ENCODE measurements at places on chromosomes 2 and 18.

- no peak for DNase-seq
These were observed 59.9 kb upstream of the LRATD1 start for GRCh38 chr2:14572633-14573032.

GRCh38 chr18:26667046-26667445, 118.7 kb upstream of the KCTD1 start:
- DNase-seq, result no peak

GRCh38 chr2:80365762-80366161, 61.2 kb upstream of the LRRTM1 start:
- DNase-seq, result peak; percentile 15

DNA sequence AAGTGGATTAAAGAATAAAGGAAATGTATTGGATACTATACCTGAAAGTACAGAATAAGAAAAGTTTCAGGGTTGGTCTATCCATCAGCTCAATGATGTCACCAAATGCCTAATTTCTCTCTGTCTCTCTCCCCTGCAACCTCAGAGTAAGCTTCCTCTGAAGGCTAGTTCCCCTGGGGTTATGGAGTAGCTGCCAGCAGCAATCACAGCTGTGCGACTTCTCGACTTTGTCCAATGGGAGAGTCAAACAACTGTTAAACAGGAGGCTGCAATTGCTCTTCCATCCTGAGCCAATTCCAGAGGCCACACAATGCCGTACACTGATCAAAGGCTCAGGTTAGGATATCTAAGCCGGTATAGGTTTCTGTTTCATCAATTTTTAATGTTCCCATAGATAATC, 95.3 kb upstream of the FANCL start:
- DNase-seq, result no peak

DNA sequence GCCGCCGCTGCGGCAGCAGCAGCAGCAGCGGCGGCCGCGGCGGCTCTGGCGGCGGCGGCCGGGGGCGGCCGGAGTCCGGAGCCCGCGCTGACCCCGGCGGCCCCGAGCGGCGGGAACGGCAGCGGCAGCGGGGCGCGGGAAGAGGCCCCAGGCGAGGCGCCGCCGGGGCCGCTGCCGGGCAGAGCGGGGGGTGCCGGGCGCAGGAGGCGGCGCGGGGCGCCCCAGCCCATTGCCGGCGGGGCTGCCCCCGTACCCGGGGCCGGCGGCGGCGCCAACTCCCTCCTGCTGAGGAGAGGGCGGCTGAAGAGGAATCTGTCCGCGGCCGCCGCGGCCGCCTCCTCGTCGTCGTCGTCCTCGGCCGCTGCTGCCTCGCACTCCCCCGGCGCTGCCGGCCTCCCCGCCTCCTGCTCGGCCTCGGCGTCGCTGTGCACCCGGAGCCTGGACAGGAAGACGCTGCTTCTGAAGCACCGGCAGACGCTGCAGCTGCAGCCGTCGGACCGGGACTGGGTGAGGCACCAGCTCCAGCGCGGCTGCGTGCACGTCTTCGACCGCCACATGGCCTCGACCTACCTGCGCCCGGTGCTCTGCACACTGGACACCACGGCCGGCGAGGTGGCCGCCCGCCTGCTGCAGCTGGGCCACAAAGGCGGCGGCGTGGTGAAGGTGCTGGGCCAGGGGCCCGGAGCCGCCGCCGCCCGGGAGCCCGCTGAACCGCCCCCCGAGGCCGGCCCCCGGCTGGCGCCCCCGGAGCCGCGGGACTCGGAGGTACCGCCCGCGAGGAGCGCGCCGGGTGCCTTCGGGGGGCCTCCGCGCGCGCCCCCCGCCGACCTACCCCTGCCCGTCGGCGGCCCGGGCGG, 646 bp downstream of the PHLPP1 start:
- DNase-seq, result peak; percentile 58

GRCh38 chr18:68519336-68519735, 195.6 kb downstream of the TMX3 start:
- DNase-seq, result peak; percentile 42

GRCh38 chr2:2591542-2591940, 260.5 kb upstream of the MYT1L start:
- no peak for DNase-seq

DNA sequence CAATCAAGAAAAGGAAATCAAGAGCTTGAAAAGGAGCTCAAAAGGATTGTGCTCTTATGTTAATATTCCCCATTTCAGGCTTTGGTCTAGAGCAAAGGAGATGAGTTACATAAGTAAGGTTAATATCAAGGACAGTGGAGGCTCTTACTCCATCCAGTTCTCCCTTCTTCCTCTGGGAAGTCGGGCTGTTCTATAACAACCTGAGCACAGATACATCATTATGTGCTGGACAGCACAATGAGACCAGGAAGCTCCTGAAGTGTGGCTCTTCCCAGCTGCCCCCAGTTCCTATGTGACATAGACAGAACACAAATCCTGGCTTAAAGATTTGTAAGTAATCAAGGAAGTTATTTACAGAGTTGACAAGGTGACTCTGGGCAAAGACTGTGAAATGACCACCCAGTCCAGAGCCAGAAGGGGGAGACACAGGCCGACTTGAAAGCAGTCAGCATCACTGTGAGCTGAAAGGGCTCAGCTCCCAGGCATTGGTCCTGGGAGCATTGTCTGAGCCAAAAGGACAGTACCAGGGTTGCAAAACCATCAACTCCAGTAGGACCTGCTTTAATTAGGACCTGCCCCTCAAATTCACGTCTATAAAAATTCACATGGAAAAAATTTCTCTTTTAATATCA, 917.6 kb upstream of the ACVR2A start:
- DNase-seq, result peak; percentile 49

- DNase-seq, result peak; percentile 44
These were observed 88.4 kb downstream of the PMAIP1 start for GRCh38 chr18:59988098-59988706.

DNA sequence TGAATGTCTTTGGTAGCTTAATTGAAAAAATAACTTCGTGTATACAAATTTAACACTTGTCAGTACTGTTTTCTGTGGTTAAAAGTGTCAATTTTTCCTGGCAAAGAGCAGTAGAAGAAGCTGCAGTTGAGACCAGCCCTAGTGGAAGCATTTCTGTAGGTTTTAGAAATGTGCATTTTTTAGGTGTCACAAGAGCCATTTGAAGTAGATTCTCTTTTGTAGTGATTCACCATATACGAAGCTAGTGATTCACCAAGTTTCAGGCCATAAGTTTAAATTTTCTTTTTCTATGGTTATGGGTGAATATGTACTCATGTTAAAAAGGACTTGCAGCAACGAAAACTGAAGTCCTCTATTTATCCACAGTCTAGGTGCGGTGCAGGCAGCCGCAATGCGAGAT, 4.2 kb downstream of the NABP1 start:
- peak; percentile 73 for DNase-seq

GRCh38 chr2:205685314-205686055, 3.2 kb downstream of the NRP2 start:
- peak; percentile 57 for DNase-seq

- DNase-seq, result no peak
These were observed 93.3 kb downstream of the THSD7B start for GRCh38 chr2:136858656-136859055.

- no peak for DNase-seq
These were observed 643 bp downstream of the PLCL1 start for GRCh38 chr2:197804758-197805714.

DNA sequence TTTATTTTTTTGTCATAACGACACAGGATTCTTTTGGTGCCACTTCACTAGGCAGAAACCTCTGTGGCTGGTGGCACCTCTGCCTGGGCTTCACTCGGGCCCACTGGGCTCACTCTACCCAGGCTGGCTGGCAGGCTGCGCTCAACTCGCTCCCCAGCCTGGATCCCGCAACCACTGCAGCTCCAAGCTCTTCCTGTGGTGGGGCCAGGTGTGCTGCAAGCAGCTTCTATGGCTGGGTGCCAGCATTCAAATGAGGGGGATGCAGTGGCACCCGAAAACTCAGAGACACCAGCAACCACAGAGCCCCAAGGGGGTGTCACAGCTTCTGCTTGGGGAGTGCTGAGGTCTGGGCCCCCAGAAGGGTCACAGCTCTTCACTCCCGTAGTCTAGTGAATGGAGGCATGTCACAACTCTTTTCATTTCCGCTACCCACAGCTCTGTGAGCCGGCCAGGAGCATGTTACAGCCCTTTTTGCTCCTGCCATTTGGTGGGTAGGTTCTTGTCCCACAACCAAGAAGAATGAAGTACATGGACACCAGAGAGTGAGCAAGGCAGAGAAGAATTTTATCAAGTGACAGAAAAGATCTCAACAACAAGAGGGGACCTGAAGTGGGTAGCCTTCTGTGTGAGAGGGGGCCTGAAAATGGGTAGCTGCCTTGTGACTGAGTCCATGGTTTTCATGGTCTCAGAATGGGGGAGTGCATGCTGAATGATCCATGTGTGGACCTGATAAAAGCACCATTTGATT, 170.1 kb downstream of the UBR3 start:
- DNase-seq, result no peak

DNA sequence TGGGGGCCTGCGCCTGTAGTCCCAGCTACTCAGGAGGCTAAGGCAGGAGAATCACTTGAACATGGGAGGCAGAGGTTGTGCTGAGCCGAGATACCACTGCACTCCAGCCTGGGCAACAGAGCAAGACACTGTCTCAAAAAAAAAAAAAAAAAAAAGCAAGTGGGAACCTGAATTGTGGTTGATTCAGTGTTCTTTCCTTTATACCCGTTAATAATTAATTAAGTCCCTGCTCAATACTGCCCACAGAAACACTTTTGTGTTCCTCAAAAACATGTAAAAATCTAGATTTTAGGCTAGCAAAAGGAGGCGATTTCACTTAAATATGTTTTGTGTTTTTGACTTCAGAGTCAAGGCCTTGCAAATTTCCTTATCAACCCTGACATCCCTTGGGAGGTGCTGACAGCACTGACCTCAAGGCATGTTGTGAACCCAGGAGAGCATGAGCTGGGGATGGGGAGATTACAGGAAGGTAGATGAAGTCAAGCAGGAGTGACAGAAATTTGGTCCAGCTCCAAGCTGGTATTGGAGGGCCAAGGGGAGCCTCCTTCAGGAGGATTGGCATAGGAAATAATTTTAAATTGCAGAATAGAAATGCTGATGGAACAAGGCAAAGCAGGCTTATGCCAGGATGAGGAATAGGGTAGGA, 89.0 kb upstream of the PNPT1 start:
- no peak for DNase-seq

DNA sequence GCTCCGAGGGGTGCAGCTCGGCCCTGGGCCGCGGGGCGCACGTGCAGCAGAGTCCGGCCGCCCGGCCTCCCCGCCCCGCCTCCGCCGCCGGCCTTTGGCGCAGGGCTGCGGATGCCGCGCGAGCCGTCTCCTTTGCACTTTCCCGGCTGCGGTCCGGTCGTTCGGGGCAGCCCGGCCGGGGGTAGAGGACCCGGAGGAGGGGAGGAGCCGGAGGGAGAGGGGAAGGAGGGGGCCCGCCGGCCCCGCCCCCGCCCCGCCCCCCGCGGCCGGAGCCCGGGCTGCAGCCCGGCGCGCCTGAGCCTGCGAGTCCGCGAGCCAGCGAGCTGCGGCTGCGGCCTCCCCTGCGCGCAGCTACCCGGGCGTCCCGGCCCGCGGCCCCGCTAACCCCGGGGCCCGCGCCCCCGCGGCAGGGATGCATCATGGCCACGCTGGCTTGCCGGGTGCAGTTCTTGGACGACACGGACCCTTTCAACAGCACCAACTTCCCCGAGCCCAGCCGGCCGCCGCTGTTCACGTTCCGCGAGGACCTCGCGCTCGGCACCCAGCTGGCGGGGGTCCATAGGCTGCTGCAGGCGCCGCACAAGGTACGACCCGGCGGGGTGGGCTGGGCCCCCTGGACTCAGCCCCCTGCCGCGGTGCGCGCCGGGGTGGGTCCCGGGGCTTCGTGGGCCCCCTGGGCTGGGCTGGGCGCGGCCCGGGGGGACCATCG, at the start of gene FHOD3:
TSS of gene FHOD3 (plus strand) at position 297 of the 709 bp plus-strand sequence. CDS start at position 420, 123 bp downstream.
- DNase-seq, result peak; percentile 48

GRCh38 chr2:111982822-111983221, 72.2 kb upstream of the TMEM87B start:
- no peak for DNase-seq

GRCh38 chr2:127166231-127166860, 53.8 kb downstream of the CYP27C1 start:
- DNase-seq, result no peak

GRCh38 chr18:13264091-13265007, 45.8 kb downstream of the LDLRAD4 start:
- DNase-seq, result no peak

GRCh38 chr18:79471046-79471445, 75.3 kb downstream of the NFATC1 start:
- DNase-seq, result no peak

DNA sequence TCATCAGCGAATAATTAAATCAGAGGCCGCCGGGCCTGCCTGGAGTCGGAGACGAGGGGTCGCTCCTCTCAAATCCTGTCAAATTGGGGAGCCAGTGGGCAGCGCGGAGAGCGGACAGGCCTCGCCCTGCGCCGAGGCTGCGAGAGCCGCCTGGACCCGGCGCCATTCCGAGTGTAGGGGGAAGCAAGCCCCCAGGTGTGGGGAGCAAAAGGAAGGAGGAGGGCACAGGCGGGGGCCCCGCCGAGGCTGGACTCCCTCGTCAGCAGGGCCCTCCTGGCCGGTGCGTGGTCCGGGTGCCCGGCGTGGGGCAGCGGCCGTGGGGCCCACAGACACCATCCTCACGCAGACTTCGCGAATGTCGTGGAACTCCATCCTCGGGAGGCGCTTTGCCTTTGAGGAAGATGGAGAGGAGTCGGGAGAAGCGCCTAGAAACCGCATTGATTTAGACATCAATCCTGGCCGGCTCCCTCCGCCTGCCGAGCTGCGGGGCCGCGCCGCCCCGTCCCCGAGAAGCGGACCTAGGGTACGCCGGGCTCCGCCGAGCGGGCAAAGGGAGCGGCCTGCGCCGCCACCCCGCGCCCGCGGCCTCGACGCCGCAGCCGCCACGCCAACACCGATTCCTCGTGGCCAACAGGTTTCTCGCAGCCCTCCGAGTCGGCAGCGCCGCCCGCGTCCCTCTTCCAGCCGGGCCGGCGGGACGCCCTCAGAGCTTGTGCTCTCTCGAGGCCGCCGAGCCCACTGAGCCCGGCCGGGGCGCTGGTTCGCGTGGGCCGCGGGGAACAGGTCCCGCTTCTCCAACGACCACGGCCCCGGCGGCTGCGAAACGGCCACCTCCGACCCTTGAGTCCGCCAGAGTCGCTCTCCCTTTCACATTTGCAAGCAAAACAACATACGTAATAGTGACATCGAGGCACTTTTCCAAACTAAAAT, 6.7 kb upstream of the ONECUT2 start:
- DNase-seq, result no peak

- DNase-seq, result no peak
These were observed 124.8 kb upstream of the TACR1 start for GRCh38 chr2:75324141-75324540.
